GM12865 (cell line): ENCODE measurements at places on chromosomes 12 and 14.

- DNase-seq: no peak
These were observed 1.9 kb upstream of the KCNK10 start for GRCh38 chr14:88324930-88325329.

DNA sequence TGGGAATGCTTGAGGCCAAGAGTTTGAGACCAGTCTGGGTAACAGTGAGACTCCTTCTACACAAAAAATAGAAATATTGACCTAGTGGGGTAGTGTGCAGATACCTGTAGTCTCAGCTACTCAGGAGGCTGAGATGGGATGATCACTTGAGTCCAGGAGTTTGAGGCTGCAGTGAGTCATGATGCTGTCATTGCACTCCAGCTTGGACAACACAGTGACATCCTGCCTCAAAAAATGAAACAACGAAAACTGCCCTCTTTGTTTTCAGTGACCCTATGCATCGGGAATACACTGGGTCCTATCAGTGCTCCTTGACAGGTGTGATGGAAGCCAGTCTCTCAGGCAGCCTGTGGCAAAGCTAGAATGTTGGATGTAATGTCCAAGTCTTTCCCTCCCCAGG is 311.5 kb upstream of the OR4E1 start:
- no peak for DNase-seq

DNA sequence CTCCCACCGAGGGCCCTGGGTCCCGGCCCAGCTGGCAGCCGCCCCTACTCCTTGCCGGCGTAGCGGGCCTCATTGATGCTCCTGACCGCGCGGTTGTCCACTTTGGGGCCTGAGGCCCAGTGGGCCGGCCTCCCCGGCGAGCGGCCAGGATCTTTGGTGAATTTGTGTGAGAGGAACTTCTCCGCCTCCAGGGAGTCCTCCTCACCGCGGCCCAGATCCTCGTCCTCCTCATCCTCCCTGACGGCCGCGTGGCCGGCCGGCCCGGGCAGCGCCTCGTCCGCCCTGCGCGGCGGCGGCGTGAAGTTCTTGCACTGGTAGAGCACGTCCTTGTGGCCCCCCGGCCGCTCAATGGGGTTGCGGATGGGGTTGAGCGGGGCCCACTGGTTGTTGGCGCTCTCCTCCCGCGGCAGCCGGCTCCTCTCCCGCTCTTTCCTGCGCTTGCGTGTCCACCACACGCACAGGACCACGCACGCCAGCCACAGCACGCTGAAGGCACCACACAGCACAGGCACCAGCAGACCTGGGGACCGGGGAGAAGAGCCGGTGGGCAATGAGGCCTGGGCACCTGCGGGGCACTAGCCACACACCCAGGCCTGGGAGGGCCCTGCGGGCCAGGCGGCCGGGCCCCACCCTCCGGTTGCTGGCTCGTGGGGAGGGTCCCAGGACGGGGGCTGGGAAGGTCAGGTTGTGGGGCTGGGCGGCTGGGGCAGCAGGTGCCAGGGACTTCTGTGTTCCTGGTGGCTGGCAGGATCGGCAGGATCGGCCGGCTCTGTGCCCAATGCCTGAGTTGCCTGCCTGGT is 25.7 kb downstream of the JAG2 start:
- DNase-seq: no peak

GRCh38 chr12:122123051-122123760 is 44.6 kb downstream of the MLXIP start:
- DNase-seq: peak; percentile 66

GRCh38 chr14:68956724-68957123 is 22.4 kb downstream of the ACTN1 start:
- no peak for DNase-seq

DNA sequence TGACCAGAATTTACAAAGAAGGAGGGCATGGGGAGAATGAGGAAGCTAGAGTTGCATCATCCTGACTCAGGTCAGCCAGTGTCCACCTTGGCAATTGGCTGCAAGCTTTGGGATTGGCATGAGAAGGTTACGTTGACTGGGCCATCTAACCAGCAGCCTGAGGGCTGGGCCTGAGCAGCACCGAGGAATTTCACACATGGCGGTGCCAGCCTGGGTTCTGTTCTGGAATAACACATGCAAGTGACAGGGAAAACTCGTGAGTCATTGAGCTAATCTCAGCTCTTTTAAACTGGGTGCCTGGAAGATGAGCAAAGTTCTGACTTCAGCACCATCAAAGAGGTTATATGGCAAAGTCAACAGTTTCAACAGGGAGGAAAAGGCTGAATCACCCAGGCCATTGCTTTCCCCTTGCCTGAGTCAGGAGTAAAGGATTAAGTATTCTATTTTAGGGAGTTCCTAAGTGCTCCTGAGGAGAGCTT is 543.2 kb upstream of the TBX3 start:
- no peak for DNase-seq
